Renal cortical epithelial cell (primary cell): ENCODE measurements at places on chromosomes 2 and 18. TPM values are rescaled to one million over a fixed set of nuclear protein-coding genes. Genes with fewer than 3 reads are reported as not detected.

GRCh38 chr18:10726198-10727068, 200.6 kb downstream of the NAPG start:
- DNase-seq, result no peak

GRCh38 chr2:26911911-26912861, 58.3 kb upstream of the MAPRE3 start:
- DNase-seq, result peak; percentile 1

DNA sequence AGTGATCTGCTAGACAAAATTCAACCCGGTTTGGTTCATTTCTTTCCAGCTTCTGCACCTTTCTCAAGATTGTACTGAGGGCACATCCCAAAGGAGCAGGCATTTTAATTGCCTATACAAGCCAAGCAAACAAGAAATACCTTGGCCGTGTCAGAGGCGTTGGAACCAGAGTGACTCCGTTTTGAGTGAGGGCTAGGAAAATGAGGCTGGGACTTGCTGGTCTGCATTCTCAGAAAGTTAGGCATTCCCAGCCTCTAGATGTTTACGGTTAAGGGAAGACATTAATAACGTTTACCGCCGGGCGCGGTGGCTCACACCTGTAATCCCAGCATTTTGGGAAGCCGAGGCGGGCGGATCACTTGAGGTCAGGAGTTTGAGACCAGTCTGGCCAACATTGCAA, 1.5 kb upstream of the GEMIN6 start:
- no peak for DNase-seq

DNA sequence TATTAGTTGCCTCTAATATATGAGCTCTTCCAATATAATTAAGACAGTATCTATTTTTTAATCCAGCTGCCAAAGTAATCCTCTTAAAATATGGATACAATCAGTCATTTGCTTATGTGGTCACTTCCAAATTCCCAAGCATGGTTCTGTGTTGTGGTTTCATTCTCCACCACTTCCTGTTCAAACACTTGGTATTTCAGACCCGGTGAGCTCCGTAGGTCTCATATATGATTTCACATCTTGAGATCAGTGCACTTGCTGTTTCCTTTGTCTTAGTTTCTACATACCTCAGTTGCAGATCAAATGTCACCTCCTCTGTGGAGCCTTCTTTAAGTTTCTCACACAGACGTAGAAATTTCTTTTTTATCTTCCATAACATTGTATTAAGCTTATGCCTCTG, 254.2 kb downstream of the KCNS3 start:
- peak; percentile 23 for DNase-seq

GRCh38 chr2:112092286-112093041, 37.4 kb downstream of the TMEM87B start:
- DNase-seq, result peak; percentile 65

DNA sequence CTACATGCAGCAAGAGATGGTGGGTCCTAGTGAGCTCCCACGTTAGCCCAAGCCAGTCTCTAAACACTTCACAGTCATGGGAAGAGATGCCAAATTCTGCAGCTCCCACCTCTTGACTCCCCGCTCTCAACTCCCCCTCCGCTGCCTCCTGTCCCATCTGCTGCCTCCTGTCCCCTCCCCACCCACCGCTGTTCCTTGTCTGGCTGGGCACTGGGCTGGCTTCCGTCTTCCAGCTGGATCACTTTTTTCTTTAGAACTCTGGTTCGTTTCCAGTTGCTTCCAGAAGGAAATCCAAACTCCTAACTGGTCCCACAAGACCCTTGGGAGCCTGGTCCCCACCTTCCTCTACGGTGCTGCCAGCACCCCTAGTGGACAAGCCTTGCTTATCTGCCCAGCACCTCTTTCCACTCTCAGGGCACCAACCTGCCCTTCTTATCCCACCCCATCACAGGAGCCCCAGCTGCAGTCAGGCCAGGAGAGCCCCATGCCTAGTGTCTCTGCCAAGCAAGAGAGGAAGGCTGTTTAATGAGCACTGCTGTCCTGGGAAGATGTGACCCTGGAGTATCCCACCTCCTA, 12.1 kb upstream of the TWIST2 start:
- no peak for DNase-seq

- no peak for DNase-seq
Measured at GRCh38 chr18:59939127-59939526, 39.3 kb downstream of the PMAIP1 start.

DNA sequence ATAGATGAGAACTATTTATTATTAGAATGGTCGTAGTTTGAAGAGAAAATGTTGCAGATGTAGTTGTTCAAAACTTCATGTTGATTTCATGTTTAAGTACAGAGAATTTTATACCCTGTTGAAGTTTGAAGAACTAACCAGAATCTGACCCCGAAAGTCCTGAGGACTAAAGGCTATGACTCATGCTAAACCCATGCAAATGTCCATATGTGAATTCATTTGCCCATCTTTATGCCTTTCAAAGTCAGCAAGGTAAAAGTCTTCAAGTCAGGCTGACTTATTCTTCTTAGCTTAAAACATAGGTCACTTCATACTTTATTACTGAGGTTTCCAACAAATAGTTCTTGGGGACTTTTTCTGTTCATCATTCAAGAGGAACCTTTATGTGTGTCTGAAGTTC, 185.5 kb downstream of the CCDC85A start:
- DNase-seq, result peak; percentile 52

DNA sequence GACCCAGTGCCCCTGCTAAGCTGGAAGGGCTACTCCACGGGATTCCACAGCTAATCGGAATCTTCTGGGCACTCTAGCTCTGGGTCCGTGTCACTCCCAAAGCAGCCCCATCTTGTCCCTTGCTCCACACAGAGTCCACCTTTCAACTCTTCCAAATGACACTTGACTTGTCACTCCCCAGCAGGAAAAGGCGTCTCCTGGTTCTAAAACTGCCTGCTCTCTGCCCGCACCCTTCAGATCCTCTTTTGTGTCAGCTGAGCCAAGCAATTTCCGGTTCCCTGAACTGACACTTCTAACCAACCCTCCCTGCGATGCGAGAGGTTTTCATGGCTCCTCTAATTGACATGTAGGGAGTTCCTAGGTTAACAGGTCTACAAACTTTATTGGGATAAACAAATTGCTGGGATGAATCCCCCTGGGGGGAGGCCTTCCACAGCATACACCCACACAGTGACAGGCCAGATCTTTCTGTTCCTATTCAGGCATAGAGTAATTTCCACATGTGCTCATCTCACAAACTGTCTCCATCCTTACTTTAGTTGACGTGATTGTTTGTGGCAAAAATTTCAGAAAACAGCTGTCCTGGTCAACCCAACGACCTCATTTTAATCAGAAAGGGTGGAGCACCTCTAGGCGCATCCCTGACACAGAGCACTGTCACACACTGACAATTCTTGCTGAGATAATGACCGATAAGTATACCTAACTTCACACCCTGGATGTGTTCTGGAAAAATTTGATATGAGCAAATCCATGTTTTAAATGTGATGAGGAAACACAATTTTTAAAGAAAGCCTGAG, 104.9 kb downstream of the RBMS1 start:
- no peak for DNase-seq

DNA sequence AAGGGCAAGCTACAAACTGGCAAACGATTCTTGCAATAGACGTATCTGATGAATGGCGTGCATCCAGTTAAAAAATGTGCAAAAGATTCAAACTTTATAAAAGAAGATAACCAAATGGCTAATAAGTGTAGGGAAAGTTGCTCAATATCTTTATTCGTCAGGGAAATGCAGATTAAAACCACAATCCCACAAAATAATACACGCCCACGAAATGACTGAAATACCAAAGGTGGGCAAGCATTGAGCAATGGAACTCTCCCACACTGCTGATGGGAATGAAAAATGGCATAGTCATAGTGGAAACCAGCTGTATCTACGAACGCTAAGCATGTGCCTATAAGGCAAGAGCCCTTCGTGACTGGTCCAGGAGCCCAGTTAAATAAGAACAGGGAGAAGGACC, 168.6 kb upstream of the SIX2 start:
- DNase-seq, result peak; percentile 97

- no peak for DNase-seq
Measured at GRCh38 chr18:56107821-56108477, 520.0 kb upstream of the TCF4 start.

GRCh38 chr2:224596289-224596688, 11.1 kb upstream of the CUL3 start:
- DNase-seq, result no peak

- no peak for DNase-seq
Measured at GRCh38 chr2:880201-880970, 70.3 kb upstream of the SNTG2 start.

GRCh38 chr2:63066265-63066664, 15.6 kb downstream of the OTX1 start:
- no peak for DNase-seq

DNA sequence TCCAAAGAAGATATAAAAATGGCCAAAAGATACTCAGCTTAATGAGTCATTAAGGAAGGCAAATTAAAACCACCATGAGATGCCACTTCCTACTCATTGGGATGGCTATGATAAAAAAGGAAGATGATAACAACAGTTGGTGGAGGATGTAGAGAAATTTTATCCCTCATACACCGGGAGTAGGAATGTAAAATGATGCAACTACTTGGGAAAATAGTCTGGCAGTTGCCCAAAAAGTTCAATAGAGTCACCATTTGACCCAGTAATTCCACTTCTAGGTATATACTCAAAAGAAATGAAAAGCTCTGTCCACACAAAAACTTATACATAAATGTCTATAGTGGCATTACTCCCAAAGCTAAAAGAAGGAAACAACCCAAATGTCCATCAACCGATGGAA, 10.1 kb upstream of the SULT1C2 start:
- DNase-seq, result peak; percentile 64

DNA sequence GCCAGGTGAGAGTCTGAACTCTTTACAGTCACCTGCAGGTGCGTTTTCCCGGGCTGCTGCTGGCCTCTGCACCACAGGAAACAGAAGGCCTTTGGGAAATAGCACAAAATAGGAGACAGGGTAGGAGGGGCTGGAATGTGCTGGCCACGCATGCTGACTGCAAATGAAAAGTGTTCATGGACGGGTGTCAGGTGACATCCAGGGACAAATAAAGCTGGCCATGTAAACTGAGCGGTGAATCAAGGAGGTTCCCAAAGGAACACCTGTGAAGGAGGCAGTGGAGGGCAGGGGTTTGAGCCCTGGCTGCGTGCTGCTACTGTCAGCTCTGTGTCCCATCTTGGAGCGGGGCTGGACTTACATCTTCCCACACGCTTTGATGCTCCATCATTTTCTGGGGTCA, 42.4 kb upstream of the GBX2 start:
- DNase-seq, result no peak

GRCh38 chr2:66137606-66138130, 297.3 kb upstream of the MEIS1 start:
- DNase-seq, result no peak

GRCh38 chr2:118118479-118118878, 30.2 kb downstream of the INSIG2 start:
- no peak for DNase-seq

GRCh38 chr2:47321411-47322031, 81.4 kb upstream of the MSH2 start:
- DNase-seq, result no peak

ACMSD gene
- total RNA-seq, result 3.3 and 21.7 TPM in 2 replicates

NIFK gene
- total RNA-seq, result 87.5 and 104 TPM in 2 replicates

HOXD11 gene
- 4.7 and 10.5 TPM in 2 replicates for total RNA-seq

IL36RN gene
- 0.69 TPM in 1 of 2 replicates, not detected in the other for total RNA-seq

NT5C1B gene
- total RNA-seq, result not detected in 2 replicates

COL4A4 gene
- 9.9 and 41.9 TPM in 2 replicates for total RNA-seq
